WTC11 (cell line): ENCODE measurements at places on chromosomes 13 and 19. TPM values are rescaled to one million over a fixed set of nuclear protein-coding genes. Genes with fewer than 3 reads are reported as not detected.

- H3K36me3 ChIP-seq = peaks cover 24% of the 10 kb centered on the region
- H3K27ac ChIP-seq = no peak overlapping the region
- H3K4me3 ChIP-seq = no peak overlapping the region
- no peaks in the 10 kb centered on the region for H3K27me3 ChIP-seq
- DNase-seq = no peak
Measured at GRCh38 chr13:45527699-45528462, 63.1 kb downstream of the COG3 start.

- H3K4me1 ChIP-seq = no peaks in the 10 kb centered on the region
- no peaks in the 10 kb centered on the region for H3K27me3 ChIP-seq
- DNase-seq = no peak
- no peak overlapping the region for H3K27ac ChIP-seq
- H3K4me3 ChIP-seq = no peak overlapping the region
- peaks cover 55% of the 10 kb centered on the region for H3K36me3 ChIP-seq
Measured at GRCh38 chr19:17733127-17733526, 13.8 kb downstream of the MAP1S start.

- no peaks in the 10 kb centered on the region for H3K27me3 ChIP-seq
- H3K4me1 ChIP-seq = peaks cover 6% of the 10 kb centered on the region; the same call in 1 of the 2 replicates
- H3K4me3 ChIP-seq = no peak overlapping the region
- DNase-seq = no peak
- no peak overlapping the region for H3K27ac ChIP-seq
Measured at GRCh38 chr19:12199757-12200419, 37.0 kb downstream of the ZNF136 start.

DNA sequence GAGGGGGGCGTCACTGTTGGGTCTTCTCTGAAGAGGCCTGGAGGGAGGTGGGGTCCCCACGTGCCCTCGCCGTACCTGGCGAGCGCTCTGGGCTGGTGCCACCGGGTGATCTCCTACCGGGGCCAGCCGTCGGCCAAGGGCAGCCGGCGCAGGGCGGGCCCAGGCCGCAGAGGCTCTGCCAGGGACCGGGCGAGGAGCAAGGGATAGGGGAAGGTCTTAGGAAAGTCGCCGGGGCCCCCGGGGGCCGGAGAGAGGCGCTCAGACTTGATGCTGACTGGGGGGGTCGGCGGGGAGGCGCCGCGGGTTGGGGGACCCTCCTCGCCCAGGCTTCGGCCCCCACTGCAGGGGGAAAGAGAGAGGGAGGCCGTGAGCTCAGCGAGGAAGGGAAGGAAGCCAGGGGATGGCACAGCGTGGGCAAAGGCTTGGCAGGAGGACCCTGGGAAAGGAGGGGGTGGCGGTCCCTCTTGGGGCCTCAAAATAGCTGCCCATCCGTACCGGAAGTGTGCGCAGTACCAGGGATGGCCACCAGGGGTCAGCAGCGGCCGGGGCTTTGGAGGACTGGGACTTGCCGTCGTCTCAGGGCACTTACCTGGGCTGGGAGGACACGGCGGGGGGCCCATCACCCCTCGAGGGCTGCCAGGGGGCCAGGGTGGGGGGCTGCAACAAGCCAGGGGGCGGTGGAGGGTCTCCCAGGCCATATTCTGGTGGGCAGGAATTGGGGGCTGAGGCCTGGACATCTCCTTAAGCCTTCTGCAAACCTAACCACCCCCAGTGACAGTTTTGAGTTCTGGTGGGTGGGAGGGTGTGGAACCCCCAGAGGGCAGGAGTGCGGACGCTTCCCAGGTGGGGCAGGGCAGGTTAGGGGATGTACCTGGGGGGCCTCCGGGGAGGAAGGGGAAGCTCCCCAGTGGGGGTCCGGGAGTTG is 7.7 kb upstream of the TMEM161A start:
- peaks cover 31% of the 10 kb centered on the region for H3K27me3 ChIP-seq
- H3K27ac ChIP-seq = no peak overlapping the region
- H3K4me1 ChIP-seq = no peaks in the 10 kb centered on the region
- no peaks in the 10 kb centered on the region for H3K36me3 ChIP-seq
- peak; percentile 94 for DNase-seq
- no peak overlapping the region for H3K4me3 ChIP-seq

DNA sequence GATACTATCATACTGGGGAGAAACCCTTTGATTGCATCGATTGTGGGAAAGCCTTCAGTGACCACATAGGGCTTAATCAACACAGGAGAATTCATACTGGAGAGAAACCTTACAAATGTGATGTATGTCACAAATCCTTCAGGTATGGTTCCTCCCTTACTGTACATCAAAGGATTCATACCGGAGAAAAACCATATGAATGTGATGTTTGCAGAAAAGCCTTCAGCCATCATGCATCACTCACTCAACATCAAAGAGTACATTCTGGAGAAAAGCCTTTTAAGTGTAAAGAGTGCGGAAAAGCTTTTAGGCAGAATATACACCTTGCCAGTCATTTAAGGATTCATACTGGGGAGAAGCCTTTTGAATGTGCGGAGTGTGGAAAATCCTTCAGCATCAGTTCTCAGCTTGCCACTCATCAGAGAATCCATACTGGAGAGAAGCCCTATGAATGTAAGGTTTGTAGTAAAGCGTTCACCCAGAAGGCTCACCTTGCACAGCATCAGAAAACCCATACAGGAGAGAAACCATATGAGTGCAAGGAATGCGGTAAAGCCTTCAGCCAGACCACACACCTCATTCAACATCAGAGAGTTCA is 12.9 kb upstream of the ZNF470 start:
- no peak for DNase-seq
- peaks cover 66% of the 10 kb centered on the region for H3K36me3 ChIP-seq
- no peak overlapping the region for H3K4me3 ChIP-seq

DNA sequence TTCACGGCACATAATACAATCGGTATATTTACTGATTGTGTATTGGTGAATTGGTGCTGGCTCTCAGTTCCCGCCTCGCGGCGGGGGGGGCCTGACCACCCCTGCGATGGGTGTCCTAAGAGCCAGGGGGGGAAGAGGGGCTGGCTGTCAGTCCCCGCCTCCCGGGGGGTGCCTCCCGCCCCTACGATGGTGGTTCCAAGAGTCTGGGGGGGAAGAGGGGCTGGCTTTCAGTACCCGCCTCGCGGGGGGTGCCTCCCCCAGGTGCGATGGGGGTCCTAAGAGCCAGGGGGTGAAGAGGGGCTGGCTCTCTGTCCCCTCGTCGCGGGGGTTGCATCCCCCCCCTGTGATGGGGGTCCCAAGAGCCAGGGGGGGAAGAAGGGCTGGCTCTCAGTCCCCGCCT is 2321.8 kb upstream of the PCDH20 start:
- DNase-seq = no peak
- no peaks in the 10 kb centered on the region for H3K36me3 ChIP-seq
- H3K4me3 ChIP-seq = no peak overlapping the region
- no peaks in the 10 kb centered on the region for H3K4me1 ChIP-seq
- H3K27me3 ChIP-seq = no peaks in the 10 kb centered on the region

- no peak overlapping the region for H3K27ac ChIP-seq
- H3K36me3 ChIP-seq = no peaks in the 10 kb centered on the region
- peak; percentile 58 for DNase-seq
- H3K4me1 ChIP-seq = no peaks in the 10 kb centered on the region; the same call in 1 of the 2 replicates
- H3K27me3 ChIP-seq = no peaks in the 10 kb centered on the region
- no peak overlapping the region for H3K4me3 ChIP-seq
Measured at GRCh38 chr13:32019612-32020233, 11.9 kb upstream of the FRY start.

DNA sequence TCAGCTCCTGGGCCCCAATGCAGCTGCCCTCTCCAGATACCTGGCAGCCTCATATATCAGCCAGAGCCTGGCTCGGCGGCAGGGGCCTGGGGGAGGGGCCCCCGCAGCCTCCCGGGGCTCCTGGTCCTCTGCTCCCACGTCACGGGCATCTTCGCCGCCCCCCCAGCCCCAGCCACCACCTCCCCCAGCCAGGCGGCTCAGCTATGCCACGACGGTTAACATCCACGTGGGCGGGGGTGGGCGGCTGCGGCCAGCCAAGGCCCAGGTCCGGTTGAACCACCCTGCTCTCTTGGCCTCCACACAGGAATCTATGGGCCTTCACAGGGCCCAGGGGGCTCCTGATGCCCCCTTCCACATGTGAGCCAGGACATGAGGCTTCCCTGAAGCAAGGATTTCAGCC is 10.8 kb downstream of the RPS16 start:
- no peak overlapping the region for H3K27ac ChIP-seq
- H3K36me3 ChIP-seq = peaks cover 25% of the 10 kb centered on the region
- H3K4me1 ChIP-seq = peaks cover 22% of the 10 kb centered on the region

GRCh38 chr19:46381346-46381745 is 32.0 kb downstream of the CCDC8 start:
- DNase-seq = no peak
- H3K27ac ChIP-seq = no peak overlapping the region
- H3K4me3 ChIP-seq = no peak overlapping the region

DNA sequence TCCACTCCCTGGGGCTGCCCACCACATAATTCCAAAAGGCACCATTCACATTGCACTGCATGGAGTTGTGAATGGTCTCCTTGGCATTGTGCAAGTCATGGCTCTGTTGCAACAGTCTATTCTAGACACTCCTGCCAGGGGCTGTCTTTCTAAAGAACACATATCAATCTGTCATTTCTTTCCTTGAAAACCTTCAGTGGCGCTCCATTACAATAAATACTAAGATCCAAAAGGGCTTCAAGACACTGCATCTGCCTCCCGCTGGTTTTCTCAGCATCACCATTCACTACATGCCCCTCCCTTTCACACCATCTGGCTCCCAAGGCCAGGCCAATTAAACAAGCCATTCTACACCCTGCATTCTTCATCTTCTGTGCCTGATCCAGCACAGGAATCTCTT is 32.2 kb upstream of the TM9SF2 start:
- H3K27ac ChIP-seq = peak overlapping the region; percentile 31; the same call in 1 of the 2 replicates
- no peaks in the 10 kb centered on the region for H3K36me3 ChIP-seq
- H3K27me3 ChIP-seq = no peaks in the 10 kb centered on the region; the same call in 1 of the 2 replicates
- peaks cover 17% of the 10 kb centered on the region for H3K4me1 ChIP-seq
- no peak for DNase-seq
- no peak overlapping the region for H3K4me3 ChIP-seq

DNA sequence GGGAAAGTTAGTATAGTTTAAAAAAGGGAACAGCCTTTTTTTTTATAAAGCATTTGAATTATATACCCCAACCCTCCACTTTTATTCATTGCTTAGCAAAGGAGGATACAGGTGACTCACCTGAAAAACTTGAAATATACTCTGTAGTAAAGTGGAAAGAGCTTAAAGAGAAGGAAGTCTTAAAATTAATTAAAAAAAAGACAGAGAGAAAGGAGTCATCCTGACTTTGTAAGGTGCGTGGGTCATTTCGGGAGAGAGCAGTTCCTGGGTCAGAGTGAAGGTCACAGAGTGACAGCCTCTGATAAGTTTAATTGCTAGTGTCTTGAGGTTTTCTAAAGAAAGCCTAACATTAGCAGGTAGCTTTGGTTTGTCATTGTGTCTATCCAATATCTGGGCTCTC is 310.3 kb downstream of the KLF5 start:
- H3K27me3 ChIP-seq = no peaks in the 10 kb centered on the region
- no peaks in the 10 kb centered on the region for H3K36me3 ChIP-seq
- H3K4me1 ChIP-seq = no peaks in the 10 kb centered on the region; the same call in 1 of the 2 replicates
- H3K4me3 ChIP-seq = no peak overlapping the region
- no peak for DNase-seq
- H3K27ac ChIP-seq = no peak overlapping the region

DNA sequence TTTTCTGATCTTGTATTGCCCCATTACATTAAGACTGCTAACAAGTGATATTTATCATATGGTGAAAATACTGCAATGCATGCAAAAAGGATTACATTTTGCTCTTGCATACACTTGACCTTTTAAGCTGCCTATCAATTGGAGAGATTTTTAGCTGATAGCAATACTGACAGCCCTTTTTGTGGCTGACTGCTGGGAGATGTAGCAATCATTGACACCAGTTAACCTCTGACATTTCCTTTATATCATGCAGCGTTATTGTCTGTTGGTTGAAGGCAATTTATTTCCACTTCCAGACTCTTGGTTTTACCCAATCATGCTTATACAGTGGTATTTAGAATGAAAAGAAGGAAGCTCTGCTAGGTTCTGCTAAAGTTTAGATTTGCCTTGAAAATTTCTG is 364.0 kb downstream of the LMO7 start:
- no peaks in the 10 kb centered on the region for H3K36me3 ChIP-seq
- H3K4me3 ChIP-seq = no peak overlapping the region
- no peaks in the 10 kb centered on the region for H3K4me1 ChIP-seq
- DNase-seq = no peak
- H3K27ac ChIP-seq = no peak overlapping the region
- H3K27me3 ChIP-seq = no peaks in the 10 kb centered on the region

DNA sequence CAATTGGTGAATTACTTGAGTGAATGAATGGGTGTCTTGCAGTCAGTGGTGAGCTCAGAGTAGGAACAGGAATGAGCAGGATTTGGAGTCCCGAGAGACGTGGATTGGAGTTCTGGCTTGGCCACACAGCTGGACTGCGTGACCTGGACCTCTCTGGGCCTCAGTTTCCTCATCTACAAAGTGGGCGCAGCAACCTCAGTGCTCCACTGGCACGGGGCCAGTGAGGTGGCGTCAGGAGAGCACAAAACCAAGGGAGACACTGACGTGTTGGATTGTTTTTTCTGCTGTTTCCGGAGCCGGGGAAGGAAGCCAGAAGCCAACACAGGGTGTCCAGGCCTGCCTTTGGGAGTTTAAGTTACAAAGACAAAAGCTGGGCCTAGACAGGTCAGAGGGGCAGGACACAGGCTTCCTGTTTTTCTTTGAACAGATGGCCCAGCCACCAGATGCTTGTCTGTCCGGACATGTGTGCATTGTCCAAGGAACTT is 6.5 kb upstream of the DOCK6 start:
- H3K4me1 ChIP-seq = peaks cover 12% of the 10 kb centered on the region
- DNase-seq = no peak
- H3K36me3 ChIP-seq = no peaks in the 10 kb centered on the region
- 0 out of 2 replicates have a peak overlapping the region, but pooled peaks have one; percentile 11 for H3K27ac ChIP-seq
- no peak overlapping the region for H3K4me3 ChIP-seq

GRCh38 chr13:24039621-24040475 is 120.7 kb upstream of the SPATA13 start:
- no peaks in the 10 kb centered on the region for H3K36me3 ChIP-seq
- no peak for DNase-seq
- H3K27ac ChIP-seq = no peak overlapping the region
- no peak overlapping the region for H3K4me3 ChIP-seq
- peaks cover 20% of the 10 kb centered on the region for H3K4me1 ChIP-seq

DNA sequence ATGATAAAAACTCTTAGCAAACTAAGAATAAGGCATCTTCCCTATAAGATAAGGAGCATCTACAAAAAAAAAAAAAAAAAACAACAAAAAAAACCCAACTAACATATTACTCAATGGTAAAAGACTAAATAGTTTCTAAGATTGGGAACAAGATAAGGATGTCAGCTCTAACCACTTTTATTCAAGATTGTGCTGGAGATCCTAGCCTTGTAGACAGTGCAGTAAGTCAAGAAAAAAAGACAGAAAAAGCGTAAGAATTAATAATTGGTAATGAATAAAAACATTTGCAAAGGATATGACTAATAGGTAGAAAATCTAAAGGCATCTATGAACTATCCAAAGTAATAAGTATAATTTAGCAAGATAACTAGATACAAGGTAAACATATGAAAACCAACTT is 33.0 kb downstream of the ZIC2 start:
- DNase-seq = no peak
- H3K4me1 ChIP-seq = peaks cover 7% of the 10 kb centered on the region
- H3K27me3 ChIP-seq = no peaks in the 10 kb centered on the region
- H3K36me3 ChIP-seq = no peaks in the 10 kb centered on the region
- H3K4me3 ChIP-seq = no peak overlapping the region
- no peak overlapping the region for H3K27ac ChIP-seq

DAND5 gene
- total RNA-seq = 0.18 to 0.23 TPM (median 0.22 TPM) in 3 replicates

ZNF415 gene
- total RNA-seq = 9.3 to 11.2 TPM (median 11.2 TPM) in 3 replicates

DIAPH3 gene
- total RNA-seq = 20.6 to 27.6 TPM (median 21.0 TPM) in 3 replicates

OR7A5 gene
- total RNA-seq = not detected in 3 replicates

THSD1 gene
- 0.30 to 0.46 TPM (median 0.39 TPM) in 3 replicates for total RNA-seq

HSPBP1 gene
- 57.1 to 65.2 TPM (median 60.9 TPM) in 3 replicates for total RNA-seq

SBSN gene
- total RNA-seq = 0.15 to 0.39 TPM in 2 of 3 replicates, not detected in the other

CFAP97D2 gene
- total RNA-seq = not detected in 3 replicates

ZNF554 gene
- 5.7 to 6.2 TPM (median 6.1 TPM) in 3 replicates for total RNA-seq

OVOL3 gene
- total RNA-seq = not detected in 3 replicates
